CD14-positive monocyte (primary cell): ENCODE measurements at places on chromosomes 1 and 21.

GRCh38 chr1:78797108-78797781 is 147.6 kb downstream of the IFI44 start:
- no peak for DNase-seq

DNA sequence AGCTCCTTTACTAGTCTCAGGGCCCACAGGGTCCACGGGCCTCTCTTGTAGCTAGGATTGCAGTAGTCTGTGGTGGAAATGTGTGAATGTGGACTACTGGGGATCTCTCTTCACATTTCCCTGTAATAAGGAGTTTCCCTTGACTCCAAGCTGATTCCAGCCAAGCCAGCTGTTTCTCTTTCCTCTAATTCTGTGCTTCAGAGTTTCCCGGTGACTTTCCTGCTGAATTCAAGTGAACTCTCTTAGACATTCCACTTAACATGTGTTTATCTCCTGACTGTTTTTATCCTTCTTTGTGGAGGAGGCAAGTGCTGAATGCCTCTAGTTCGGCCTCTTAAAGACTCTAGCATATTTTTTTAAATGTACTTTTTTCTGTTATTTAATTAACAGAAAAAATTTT is 354.0 kb upstream of the RGS18 start:
- DNase-seq = no peak

DNA sequence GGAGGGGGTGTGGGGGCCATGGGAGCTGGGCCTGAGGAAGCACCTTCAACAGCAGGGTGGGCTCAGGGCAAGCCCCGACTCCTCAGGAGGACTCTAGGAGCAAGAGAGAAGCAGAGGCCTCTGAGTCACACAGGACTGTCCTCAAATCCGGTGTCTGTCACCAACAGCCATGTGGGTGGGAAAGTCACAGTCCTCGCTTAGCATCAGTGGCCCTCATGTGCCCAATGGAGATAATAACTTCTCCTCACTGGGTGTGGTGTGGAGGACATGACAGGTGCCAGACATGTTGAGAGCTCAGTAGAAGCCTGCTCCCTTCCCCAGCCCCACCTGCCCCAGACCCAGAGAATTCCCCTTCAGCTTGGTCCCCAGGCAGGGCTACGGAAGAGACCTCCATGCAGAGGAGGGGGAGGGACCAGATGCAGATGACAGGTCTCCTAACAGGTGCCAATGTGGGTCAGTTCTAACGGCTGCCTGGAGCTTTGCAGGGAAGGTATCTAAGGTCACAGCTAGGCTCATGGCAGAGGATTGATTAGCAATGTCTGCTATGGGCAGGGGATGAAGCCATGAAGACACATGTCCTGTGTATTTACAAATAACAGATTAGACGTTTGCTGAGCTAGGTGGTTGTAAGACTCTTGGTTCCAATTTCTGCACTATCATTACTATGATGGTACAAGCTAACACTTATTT is 30.2 kb downstream of the TTC39A start:
- DNase-seq = no peak

DNA sequence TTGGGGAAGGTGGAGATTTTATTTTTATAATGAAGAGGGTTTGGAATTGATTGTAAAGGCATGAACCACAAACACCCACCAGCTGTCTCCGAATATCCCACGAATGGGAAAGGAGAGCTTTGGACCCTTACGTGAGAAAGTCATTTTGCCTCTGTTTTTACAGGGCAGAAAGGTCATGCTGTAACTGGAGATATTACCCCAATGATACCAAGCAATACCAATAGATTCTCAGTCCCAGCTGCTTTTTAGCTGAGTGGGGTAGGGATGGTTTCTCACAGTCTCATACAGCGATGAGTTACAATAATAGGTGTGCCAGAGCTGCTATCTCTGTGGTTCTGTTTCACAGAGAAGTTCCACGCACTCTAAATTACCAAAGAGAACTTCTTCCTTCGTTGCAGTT is 8.8 kb upstream of the F3 start:
- DNase-seq = no peak

DNA sequence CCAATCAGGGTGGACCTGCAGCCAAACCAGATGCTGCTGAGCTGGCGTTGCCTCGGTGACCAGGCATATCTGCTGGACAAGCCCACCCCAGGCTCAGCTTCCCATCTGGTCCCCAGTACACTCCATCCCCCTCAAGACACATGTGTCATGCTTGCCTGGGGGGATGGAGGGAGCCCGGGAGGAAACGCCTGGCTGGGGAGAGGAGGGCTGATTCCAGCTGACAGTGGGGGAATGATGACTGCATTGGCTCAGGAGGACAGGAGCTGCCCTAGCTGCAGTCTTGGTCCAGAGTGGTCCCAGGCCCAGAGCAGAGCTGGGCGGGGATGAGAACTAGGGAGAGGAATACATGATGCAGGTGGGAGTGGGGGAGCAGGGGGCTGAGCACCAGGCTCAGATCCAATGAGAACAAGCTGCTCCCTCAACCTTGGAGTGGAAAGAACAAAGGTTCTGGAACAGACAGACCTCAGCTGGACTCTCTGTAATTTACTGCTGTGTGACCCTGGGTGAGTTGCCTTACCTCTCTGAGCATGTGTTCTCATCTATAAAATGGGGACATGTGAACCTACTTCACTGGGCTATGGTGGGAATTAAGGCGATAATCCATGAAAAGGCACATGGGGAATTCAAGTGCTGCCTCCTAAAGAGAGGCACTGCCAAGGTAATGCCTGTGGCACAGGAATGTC is 23.1 kb upstream of the ECE1 start:
- no peak for DNase-seq

GRCh38 chr1:97806996-97807520 is 113.8 kb downstream of the DPYD start:
- no peak for DNase-seq

GRCh38 chr1:246091477-246091876 is 415.6 kb downstream of the SMYD3 start:
- no peak for DNase-seq

DNA sequence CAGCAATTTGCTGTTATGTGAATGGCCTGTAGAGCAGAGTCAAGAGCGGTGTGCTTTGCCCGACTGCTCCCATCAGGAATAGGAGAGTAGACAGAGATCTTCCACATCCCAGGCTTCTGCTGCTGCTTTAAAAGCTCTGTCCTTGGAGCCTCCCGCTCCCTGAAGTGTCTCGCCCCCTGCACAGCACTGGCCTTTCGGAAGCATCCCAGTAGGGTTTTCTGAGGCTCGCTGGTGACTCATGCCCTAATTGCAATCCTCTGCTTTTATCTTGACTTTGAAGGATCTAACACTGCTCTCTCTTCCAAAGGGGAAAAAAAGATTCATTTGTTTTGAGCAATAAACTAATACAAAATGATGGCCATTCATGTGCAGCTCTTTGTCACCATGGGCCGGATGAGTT is 13.3 kb upstream of the CD101 start:
- DNase-seq = no peak

GRCh38 chr21:46556802-46557201 is 48.1 kb downstream of the S100B start:
- DNase-seq = no peak

DNA sequence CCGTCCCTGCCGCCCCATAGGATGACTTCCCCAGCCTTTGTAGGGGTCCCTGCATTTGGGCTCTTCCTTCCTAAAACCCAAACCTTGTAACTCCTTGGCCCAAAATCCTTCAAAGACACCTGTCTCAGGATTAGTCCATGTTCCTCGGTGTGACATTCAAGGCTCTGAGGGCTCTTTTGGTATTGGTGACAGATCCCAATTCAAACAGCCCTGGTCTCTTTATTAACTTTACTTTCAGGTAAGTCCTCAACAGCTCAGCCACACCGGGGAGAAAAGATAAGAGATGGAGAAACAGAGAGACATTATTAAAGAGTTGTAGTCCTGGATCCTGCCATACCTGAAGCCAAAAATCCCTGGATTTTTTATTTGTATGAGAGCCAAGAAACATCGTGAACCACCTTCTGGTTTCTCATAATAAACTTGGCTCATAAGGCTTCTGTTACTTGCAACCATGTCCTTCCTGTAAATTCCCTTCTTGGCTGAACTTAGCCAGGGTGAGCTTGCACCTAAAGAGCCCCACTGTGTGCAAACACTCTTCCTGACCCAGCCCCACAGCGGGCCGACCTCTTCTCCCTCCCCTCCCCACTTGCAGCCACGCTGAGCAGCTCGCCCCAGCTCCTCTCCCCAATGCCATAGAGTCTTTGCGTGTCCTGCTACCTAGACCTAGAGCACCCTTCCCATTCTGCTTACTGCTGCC is 7.9 kb upstream of the MATN1 start:
- DNase-seq = no peak

GRCh38 chr1:64486193-64486592 is 16.3 kb downstream of the CACHD1 start:
- DNase-seq = no peak

DNA sequence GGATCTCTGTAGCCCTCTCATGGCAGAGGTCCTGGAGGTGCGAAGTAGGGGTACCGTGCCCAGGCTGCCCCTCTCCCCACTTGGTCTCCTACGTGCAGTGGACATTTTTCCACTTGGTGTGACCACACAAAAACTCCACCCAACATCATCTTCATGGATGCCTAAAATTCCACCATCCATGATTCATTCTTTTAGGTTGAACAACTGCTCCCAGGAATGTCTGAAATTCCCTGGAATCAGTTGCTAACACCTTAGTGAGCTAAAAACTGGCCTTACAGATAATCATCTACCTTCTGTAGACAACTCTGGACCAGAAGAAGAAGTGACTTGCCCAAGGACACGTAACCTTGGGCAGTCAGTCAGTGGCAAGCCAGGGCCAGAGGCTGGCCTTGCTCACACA is 32.1 kb upstream of the CLIC4 start:
- no peak for DNase-seq

- peak; percentile 28 for DNase-seq
Observed at GRCh38 chr1:221016751-221017150, 137.5 kb downstream of the HLX start.

GRCh38 chr1:100557606-100557953 is 19.6 kb downstream of the GPR88 start:
- no peak for DNase-seq

- DNase-seq = no peak
Observed at GRCh38 chr21:29418813-29419212, 120.1 kb downstream of the BACH1 start.

- DNase-seq = no peak
Observed at GRCh38 chr21:26840912-26841311, 4.3 kb downstream of the ADAMTS1 start.

DNA sequence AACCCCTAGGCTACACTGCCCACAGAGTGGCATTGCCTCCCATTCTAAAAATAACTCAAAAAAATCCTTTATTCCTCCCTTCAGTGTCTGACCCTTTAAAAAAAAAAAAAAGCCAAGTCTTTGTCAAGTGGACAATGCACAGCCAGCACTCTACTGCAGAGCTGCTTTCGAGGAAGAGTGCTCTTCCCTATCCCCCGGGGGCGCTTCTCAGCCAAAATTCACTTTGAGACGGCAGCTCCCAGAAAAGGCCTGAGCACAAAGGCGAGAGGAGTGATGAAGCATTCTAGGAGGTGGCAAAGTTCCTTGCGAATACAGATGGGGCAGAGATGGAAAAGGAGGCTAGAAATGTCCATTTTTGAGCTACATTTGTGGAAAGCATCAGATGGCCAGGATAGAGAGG is 23.3 kb downstream of the EPHA10 start:
- no peak for DNase-seq

DNA sequence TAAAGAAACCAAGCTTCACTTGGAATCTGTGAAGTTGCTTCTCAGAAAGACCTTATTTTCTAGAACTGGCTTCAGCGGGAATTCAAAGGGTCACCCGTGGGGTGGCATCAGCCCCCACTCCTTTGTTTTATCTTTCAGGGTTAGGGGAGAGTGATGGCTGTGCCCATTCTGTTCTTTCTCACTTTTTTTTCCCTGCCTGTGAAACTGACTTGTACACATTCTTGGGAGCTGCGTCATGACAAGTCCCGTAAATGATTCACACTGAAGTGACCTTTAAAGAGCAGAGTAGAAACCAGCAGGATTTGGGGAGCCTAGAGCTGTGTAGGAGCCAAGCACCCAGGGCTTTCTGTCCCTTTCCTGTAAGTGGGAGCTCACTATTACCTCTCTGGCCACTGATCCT is 43.8 kb downstream of the SLC44A3 start:
- DNase-seq = no peak

GRCh38 chr1:67752306-67752705 is 67.3 kb downstream of the GADD45A start:
- no peak for DNase-seq

- DNase-seq = no peak
Observed at GRCh38 chr1:108190686-108191416, 9.3 kb downstream of the SLC25A24 start.

- no peak for DNase-seq
Observed at GRCh38 chr1:229952670-229953520, 114.1 kb upstream of the GALNT2 start.

DNA sequence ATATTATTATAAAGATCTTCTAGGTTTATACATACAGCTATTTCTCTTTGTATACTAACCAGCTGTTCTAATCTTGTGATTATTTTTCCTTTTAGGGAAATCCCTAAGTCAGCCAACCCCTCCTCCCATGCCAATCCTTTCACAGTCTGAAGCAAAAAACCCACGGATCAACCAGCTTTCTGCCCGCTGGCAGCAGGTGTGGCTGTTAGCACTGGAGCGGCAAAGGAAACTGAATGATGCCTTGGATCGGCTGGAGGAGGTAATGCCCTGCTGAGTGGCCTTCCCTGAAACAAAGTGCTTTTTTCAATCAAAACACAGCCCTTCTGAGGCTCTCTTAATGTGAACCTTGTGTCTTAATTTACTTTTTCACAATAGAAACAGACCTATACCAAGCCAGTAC is 32.4 kb upstream of the BMP8A start:
- no peak for DNase-seq

- no peak for DNase-seq
Observed at GRCh38 chr1:200379432-200379757, 30.4 kb downstream of the ZNF281 start.

DNA sequence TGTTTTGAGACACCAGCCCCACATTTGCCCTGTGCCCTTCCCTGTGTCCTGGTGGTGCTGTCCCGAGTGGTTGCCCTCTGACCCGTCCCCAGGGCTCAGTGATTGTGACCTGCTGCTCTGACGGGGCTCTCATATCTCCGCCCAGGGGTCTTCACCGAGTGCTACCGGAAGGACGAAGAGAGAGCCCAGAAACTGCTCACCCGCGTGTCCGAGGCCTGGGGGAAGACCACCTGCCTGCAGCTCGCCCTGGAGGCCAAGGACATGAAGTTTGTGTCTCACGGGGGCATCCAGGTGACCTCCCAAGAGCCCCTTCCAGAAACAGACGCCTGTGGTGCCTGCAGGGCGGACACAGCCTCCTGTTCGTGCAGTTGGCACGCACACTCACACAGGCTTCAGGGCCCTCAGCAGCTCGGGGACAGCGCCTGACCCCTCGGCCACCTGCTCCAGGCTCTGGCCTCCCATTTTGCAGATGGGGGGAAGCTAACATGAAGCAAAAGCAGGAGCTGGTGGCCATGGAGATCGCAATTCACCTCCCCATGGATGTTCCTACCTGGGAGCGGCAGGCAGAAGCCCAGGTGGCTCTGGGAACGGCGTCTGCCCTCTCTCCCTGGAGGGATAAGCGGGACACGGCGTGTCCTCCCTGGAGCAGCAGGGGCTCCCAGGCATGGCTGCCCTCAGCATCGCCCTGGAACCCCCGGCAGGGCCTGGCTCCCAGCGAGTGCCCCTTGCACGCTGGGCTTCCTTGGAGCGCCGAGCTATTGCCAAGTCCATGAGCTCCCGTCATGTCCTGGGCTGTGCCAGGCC is 45.9 kb downstream of the TRPM2 start:
- DNase-seq = no peak
